Hematopoietic multipotent progenitor cell (in vitro differentiated cells): ENCODE measurements at places on chromosomes 13 and 19. TPM values are rescaled to one million over a fixed set of nuclear protein-coding genes. Genes with fewer than 3 reads are reported as not detected.
A peak's percentile ranks its signal among the peaks of the same experiment; 100 is the strongest.

DNA sequence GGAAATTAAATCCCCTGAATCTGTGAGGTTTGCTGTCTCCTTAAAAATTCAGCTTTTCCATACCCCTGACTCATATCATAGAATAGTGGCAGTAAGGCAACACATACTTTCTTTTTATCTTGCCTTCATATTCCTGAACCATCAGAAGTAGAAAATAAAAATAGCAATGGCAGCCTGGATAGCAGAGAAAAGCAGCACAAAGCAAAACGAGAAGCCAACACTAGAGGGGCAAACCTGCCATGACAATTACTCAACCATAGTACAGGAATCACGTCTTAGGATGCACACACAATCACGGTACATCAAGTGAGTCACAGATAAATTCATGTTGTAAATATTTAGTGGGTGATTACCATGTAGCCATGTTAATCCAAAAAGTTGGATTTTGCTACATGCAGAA is 343.0 kb downstream of the ITGBL1 start:
- no peak for DNase-seq

DNA sequence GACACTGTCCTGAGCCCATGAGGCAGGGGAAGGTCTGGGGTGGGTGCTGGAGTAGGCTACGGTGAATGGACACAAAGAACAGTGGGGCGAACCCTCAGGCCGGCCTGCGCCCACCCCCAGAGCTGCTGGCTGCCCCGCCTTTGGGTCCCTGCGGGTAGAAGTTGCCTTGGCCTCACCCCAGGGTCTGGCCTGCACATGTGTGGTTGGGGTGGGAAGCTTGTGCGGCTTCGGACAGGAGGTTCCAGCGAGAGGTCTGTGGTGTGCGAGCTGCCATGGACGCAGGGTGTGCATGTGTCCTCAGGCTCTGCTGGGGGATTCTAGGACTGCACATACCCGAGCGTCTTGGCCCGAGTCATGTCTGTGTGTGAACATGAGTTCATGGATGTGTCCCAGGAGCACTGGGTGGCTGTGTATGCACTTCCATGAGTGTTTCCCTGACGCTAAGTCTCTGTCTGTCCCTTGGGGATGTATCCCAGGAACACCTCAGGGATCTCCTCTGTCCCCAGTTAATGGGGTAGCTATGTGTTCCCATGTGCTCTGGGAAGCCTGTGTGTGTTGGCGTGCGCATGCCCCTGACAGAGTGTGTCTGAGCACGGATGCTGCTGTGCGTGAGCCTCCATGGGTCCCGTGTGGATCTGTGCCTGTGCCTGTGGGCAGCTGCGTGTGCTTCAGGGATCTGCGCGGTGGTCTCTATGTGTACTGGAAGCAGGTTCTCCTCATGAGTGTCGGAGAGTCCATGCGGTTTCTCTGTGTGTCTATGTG is 20.8 kb upstream of the POU2F2 start:
- no peak for DNase-seq

GRCh38 chr13:32746474-32746873 is 160.2 kb downstream of the PDS5B start:
- DNase-seq: no peak

GRCh38 chr19:16067205-16067938 is 8.9 kb upstream of the TPM4 start:
- DNase-seq: no peak

- no peak for DNase-seq
These were observed 491.0 kb downstream of the TBC1D4 start for GRCh38 chr13:74990992-74991391.

DNA sequence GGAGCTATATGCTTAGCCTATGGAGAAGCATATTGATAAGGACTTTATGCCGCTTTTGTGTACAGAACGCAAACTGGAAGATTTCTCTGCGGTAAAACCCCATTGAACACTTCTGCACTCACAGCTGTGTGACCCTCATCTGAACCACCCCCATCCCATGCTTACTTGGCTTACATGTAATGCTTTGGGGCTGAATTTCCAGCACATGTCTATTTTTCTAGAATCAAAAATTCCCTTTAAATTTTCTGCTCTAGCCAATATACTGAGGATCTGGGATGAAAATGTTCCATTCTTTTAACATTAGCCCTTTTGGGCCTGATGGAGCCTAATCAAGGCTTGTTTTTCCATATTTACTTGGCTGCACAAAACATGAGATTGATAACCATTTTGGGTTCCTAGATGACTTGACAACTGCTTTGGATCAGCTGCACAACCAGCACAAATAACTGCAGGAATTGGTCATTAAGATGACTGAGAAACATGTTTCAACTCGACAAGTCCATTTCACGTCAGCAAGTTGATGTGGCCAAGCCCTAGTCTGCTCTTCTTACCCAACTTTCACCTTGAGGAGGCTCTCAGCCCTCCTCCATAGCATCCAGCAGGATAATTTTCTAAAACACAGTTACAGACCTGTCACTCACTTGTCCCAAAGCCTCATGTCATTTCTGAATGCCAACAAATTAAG is 52.4 kb downstream of the TNFSF11 start:
- no peak for DNase-seq

The SMIM24 gene
- 75.7 TPM for total RNA-seq

GRCh38 chr19:46449228-46449627 is 20.5 kb upstream of the PNMA8C start:
- DNase-seq: no peak

The ONECUT3 gene
- not detected for total RNA-seq

DNA sequence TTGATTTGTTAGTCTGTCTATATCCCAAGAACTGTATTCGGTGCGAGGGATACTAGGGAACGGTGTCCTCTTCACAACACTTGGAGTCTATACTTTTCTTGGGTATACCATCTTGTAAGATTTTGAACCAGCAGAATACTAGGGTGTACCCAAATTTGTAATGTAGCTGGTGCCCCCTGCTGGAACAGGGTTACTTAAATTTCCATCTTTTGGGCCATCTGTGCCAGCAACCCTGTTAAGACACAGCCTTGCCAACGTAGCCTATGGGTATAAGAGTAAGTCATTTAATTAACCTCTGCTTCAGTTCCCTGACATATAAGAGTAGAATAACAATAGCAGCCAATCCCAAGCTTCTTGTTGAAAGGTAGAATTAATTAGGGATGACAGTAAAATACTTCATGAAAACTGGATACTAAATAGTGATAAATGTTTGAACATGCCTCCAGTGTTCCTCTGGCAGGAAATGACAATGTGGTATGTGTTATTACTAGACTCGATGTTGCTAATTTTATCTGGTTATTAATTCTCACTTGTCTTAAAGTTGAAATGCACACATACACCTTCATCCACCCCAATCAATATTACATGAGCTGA is 607.6 kb downstream of the FGF9 start:
- peak; percentile 56 for DNase-seq

- DNase-seq: no peak
These were observed 147.8 kb downstream of the SUCLA2 start for GRCh38 chr13:47853236-47853635.

The GSK3A gene
- 24.5 TPM for total RNA-seq

The ZNF442 gene
- total RNA-seq: 1.1 TPM

DNA sequence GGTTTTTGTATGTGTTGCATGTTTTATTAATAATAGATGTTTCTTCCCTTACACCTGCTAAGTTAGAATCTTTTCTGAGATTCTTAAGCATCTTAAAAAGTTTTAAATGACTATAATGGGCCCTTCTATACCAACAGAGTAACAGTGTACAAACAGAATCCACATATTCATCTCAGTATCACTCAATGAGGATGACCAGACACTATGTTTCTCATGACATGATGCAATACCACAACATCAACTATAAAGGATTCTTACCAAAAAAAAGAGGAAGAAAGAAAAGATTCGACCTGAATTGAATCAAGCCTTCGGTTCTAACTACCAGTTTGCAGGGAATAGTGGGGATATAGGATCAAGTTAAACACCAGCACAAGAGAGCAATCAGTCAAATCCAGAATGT is 56.5 kb downstream of the INTS6 start:
- peak; percentile 51 for DNase-seq

GRCh38 chr13:20815464-20815863 is 41.7 kb upstream of the EEF1AKMT1 start:
- DNase-seq: no peak

DNA sequence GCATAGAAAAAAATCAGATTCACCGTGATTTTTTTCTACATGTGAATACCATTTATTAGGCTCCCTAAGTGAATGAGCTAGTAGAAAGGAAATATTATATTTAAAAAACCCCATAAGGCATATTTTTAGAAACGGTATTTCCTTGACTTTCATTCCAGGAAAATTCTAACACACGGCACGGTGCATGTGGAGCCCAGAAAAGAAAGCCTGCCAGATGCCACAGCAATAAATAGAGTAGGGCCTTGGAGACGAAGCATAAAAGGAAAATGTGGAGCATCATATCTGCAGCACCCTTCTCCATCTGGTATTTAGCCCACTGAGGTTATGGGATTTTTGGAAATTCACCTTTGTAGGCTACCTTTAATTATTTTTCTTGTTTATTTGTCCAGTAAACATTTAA is 314.4 kb downstream of the ENOX1 start:
- no peak for DNase-seq

DNA sequence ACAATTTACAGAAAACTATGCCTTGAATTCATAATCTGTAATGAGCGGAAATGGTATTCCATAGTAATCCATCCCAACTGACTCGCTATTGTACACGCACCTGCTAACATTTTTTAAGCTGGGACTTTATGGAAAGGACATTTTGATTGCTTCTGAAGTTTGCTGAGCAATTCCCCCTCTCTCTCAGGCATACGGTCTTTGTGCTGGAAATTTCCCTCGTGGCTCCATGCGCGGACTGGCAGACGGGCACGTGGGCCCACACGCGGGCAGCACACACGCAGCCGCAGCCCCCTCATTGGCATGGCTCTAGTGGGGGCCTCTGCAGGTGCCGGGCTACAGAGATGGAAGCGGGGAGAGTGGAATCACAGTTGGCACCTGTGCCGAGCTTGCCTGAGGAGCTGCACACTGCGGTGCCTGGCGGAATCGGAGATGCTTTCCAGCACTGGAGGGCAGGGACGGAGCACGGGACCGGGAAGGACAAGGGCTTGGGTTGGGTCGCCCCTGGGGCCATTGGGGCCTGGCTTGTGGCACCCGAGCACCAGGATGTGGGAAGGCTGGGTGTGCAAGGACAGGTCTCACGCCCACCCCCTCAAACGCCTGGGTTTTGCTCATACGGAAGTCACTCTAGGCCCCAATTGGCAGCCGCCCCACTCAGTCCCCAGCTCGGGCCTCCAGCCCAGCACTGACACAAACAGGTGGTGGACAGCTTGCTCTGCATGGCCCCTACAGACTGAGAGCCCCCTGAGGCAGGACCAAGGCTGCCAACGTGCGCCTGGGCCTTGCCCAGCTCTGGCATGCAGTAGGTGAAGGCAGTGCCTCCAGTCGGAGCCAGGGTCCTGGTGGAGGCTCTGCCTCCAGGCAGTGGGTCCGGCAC is 30.2 kb upstream of the CCNE1 start:
- DNase-seq: no peak

The SHISA2 gene
- 0.27 TPM for total RNA-seq

The C1QTNF9 gene
- total RNA-seq: under 0.01 TPM

GRCh38 chr19:10424011-10424637 is 3.8 kb downstream of the PDE4A start:
- no peak for DNase-seq

DNA sequence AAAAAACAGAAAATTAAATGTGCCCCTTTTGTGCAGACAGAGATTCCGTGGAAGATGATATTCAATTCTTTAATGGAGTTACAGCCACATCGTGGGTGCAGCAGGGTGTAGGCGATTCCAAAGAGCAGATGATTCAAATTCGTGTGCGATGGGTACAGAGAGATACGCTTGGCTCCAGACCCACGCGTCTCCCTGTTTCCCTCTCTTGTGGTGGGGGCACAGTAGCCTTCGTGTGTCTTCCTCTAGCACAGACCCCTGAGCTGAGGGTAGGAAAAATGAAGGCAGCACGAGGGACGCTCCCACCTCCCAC is 4.8 kb downstream of the TSPAN16 start:
- no peak for DNase-seq

- DNase-seq: no peak
These were observed 11.6 kb downstream of the WTIP start for GRCh38 chr19:34493038-34493648.

DNA sequence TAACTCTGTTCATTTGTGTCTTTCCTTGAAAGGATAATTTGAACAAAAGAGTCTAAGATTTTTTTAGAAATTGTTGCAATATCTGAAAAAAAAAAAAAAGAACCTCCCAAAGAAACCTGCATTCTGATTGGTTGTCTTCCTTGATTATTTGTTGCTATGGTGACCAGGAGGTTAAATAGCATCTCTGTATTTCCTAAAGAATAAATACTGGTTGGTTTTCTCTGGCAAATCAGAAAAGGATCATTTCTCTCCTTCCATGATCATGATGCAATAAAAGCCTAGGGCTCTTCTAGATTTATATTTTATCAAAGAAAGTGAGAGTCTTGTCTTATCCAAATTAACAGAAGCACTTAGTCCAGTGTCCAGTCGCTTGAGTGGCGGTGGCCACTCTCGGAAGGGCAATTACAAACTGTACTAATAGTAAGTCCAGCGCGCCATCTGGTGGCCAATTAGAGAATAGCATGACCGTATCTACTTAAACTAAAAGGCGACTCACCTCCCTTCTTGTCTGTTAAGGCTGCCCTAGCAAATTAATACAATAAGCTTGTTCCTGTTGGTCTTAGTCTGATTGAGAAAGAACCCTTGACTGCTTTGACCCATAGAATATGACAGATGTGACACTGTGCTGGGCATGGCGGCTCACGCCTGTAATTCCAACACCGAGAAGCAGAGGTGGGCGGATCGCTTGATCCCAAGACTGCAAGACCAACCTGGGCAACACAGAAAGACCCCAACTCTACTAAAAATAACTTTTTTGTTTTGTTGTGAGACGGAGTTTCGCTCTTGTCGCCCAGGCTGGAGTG is 47.0 kb upstream of the PNMA8B start:
- DNase-seq: peak; percentile 75

- peak; percentile 51 for DNase-seq
These were observed 2.1 kb upstream of the SIGLEC8 start for GRCh38 chr19:51460164-51460992.

GRCh38 chr19:40035996-40036395 is 20.0 kb downstream of the ZNF780B start:
- no peak for DNase-seq

The S1PR5 gene
- 0.27 TPM for total RNA-seq
